ENCODE measurements at places on chromosomes 11 and 22. TPM values are rescaled to one million over a fixed set of nuclear protein-coding genes. Genes with fewer than 3 reads are reported as not detected.

The SSTR3 gene
- total RNA-seq, result 0.13 TPM

DNA sequence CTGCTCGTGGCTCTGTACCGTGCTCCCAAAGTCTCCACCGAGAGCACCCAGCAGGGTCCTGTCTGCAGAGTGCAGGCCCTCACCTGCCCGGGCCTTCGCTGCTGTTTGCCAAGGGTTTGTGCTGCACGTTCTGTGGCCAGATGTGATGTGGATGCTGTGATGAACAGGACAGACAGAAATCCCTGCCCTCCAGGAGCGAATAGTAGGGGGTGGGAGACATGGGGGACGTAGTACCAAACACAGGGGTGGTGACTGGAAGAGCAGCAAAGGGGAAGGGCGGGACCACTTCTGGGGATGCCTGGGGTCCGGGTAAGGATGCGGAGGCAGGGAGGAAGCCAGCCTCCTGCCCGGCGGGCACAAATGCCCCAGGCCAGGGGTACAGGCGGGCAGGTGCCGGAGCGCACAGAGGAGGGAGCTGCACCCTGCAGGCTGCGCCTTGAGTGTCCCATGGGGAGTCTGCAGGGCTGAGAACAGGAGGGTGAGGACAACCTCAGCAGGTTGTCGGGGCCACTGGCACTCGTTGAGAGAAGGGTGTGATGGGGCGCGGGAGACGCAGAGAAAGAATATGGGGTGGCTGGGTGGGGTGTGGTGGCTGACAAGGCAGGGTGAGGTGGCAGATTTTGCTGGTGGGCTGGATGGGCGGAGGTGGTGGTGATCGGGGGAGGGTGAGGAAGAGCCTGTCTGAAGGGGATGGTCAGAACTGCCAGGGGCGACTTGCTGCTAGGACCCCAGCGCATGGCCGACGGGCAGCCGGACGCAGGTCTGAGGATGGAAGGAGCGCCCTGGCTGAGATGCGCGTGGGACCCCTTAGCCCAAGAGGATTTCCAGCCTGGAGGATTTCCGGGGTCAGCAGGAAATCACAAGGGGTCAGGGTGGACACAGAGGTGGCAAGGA lies 16.3 kb upstream of the CTSD start:
- DNase-seq, result no peak

The GAL gene
- 0.31 TPM for total RNA-seq

DNA sequence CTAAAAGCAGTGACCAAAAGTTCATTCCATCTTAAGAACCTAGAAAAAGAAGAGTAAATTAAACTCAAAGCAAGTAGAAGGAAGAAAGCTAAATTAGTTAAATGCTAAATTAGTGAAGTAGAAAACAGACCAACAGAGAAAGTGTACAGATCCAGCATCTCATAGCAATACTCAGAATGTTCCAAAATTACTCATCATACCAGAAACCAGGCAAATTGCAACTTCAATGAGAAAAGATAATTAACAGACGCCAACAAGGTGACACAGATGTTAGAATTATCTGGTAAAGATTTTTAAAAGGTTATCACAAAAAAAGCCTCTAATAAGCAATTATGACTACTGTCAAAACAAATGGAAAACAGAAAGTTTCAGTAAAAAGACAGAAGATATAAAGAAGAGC lies 96.8 kb downstream of the ALX4 start:
- DNase-seq, result no peak

GRCh38 chr11:72396041-72396440 lies 38.3 kb downstream of the CLPB start:
- DNase-seq, result no peak

DNA sequence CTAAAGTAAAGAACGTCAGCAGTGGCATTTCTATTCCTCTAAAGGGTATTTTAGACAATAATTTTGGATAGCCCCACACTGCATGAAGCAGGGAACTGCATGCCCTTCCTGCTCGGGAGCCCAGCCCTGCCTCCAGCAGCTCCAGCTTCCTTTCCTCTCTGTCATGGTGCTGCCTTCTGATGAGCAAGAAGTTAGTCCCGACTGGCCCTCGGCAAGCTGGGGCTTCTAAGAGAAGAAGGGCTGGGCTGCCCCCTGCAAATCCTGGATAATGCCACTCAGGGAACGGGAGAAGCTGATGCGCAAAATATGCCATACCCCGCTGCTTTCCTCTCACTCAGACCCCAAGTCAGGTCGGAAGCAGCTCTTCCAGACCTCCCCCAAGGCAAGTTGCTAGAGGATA lies 296.4 kb downstream of the ETS1 start:
- no peak for DNase-seq

- DNase-seq, result no peak
Observed at GRCh38 chr22:22400099-22400498, 108.4 kb downstream of the ZNF280B start.

Measured in kidney (tissue), 22 donors.